ENCODE measurements at places on chromosomes 6 and 20. TPM values are rescaled to one million over a fixed set of nuclear protein-coding genes. Genes with fewer than 3 reads are reported as not detected.

Gene LY6G6D
- not detected for total RNA-seq

Gene LRRC73
- total RNA-seq: 0.60 TPM

Gene VNN1
- not detected for total RNA-seq

Gene NDUFAF4
- 6.6 TPM for total RNA-seq

Gene NR2E1
- not detected for total RNA-seq

Gene DNAH8
- under 0.01 TPM for total RNA-seq

Gene DEFB132
- total RNA-seq: not detected

Measured in bronchial smooth muscle cell (primary cell).